ENCODE measurements at places on chromosomes 12 and 14.

GRCh38 chr12:115485503-115485902 is 792.0 kb downstream of the MED13L start:
- DNase-seq, result no peak

- no peak for DNase-seq
Observed at GRCh38 chr12:82866227-82866775, 179.6 kb downstream of the TMTC2 start.

GRCh38 chr12:3220382-3221321 is 143.5 kb downstream of the TSPAN9 start:
- no peak for DNase-seq

DNA sequence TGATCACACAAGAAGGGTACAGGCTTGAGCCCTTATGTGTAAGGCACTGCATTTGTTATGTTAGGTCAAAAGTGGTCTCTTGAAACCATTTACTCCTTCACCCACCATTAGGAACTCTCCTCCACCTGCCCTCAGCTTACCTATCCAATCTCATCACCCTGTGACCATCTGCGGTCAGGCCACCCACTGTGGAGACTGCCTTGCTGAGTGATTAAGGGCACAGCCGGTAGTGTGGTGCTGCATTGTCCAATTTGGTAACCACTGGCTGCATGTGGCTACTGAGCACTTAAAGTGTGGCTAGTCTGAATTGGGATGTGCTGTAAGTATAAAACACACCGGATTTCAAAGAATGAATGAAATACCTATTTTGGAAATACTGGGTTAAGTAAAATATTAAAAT is 177.1 kb upstream of the PARP11 start:
- DNase-seq, result no peak

DNA sequence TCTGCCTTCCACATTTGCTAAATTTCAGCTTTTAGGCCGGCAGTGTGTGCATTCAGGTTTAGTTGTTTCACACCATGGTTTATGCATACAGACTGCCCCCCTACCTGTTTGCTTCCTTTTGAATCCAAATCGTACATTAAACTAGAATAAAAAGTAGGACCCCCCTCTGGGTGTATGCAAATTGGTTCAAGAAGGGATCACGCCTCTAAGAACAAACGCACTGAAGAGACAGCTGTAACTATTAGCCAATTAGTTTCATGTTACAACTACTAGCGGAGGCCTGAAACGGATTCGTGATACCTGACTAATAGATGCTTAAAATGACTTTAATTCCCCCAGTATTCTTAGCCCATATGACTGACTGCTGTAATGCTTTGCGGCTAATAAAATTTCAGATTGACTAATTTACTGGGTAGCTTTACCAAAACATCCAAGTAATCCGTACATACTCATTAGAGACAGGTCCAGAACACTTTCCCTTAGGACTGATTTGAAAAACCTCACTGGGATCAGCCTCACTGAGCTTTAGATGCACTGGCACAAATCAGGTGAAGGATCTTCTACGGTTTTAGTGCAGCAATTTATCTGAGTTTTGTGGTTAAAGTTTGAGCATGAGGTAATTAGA is 411.8 kb downstream of the NPAS3 start:
- DNase-seq, result no peak

- DNase-seq, result no peak
Observed at GRCh38 chr12:6963791-6964413, 6.6 kb downstream of the PHB2 start.

DNA sequence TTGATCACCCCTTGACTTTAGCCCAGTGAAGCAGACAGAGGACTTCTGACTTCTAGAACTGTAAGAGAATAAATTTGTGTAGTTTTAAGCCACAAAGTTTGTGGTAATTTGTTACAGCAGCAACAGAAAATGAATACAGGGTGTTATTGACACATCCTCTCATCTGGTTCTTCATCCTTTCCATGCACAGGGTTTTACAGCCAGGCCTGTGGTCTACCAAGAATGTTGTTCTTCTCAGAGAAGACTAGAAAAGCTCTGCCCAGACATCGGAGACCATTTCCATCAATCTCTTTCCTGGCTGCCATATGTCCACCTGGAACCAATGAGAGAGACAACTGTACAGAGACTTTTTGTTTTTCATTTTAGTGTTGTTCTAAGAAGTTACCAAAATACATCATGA is 308.2 kb upstream of the AMIGO2 start:
- DNase-seq, result no peak

GRCh38 chr12:74988156-74988555 is 221.5 kb downstream of the KCNC2 start:
- DNase-seq, result no peak

- no peak for DNase-seq
Observed at GRCh38 chr14:29798811-29799210, 128.8 kb downstream of the PRKD1 start.

- no peak for DNase-seq
Observed at GRCh38 chr12:55931780-55932550, 1.0 kb downstream of the DGKA start.

DNA sequence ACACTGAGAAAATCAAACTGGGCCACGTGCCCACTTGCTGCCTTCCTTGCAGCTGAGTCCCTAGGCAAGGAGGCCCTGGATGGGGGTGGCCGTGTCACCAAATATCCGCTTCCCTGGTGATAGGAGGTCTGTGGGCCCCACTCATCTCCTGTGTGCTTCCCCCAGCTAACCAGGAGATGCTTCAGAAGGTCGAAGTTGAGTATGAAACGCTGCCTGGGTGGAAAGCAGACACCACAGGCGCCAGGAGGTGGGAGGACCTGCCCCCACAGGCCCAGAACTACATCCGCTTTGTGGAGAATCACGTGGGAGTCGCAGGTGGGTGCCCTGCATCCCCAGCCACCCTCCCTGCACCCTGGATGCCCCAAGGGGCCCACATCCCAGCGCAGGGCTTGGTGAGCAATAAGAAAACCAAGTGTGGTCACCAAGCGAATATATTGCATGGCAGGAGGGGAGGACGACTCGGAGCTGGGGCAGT is 6.8 kb upstream of the SIVA1 start:
- DNase-seq, result no peak

- DNase-seq, result no peak
Observed at GRCh38 chr14:72164420-72165228, 232.4 kb downstream of the RGS6 start.

- DNase-seq, result no peak
Observed at GRCh38 chr12:26870491-26871419, 37.8 kb upstream of the ITPR2 start.

DNA sequence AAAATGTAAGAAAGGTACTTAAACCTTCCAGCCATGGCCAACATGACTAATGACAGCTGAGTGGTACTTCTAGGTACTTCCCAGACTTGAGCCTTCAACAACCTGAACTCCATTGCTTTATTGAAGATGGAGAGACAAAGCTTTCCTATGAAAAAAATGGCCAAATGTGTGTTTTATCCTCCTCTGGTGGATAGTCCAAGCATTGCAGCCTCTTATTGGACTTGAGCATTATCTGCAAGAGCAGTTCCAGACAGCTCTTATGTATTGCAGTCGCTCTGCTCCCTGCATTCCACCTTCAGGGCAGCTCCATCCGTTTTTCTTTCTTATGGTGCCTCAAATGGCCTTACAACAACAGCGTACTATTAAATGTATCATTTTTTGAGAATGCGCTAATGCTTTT is 588.2 kb downstream of the NRXN3 start:
- no peak for DNase-seq

All from stimulated activated CD8-positive, alpha-beta memory T cell treated with anti-CD3 and anti-CD28 coated beads, Interleukin-7, amount 100 ng/mL, for 1 hour (primary cell).